ENCODE measurements at places on chromosomes 6 and 20. TPM values are rescaled to one million over a fixed set of nuclear protein-coding genes. Genes with fewer than 3 reads are reported as not detected.
A peak's percentile ranks its signal among the peaks of the same experiment; 100 is the strongest.

Gene SLC22A2
- total RNA-seq, result 6.7 TPM

DNA sequence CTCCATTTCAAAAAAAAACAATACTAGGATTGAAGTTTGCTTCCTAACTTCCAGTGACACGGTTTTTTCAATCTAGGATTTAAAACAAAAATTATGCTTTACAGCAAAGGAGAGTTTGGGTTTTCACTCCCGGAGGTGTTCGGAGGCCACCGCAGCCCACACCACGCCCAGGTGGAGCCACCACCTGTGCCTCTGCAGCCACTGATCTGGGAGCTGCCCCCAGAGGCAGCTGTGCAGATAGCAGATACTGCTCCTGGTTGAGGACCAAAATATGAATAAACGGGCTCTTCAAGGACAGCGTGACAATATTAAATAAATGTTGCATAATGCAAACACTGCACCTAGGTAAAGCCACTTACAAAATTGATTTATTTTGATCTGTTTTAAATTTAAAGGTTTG, 30.2 kb downstream of the DLL1 start:
- no peak for DNase-seq

GRCh38 chr20:35615667-35616464, at the start of gene SPAG4:
Gene SPAG4, plus strand, starts transcription at chr20:35615829. Its CDS starts 175 bp downstream, at chr20:35616004.
- peak; percentile 94 for DNase-seq

GRCh38 chr6:113361014-113361645, 496.0 kb upstream of the MARCKS start:
- DNase-seq, result no peak

DNA sequence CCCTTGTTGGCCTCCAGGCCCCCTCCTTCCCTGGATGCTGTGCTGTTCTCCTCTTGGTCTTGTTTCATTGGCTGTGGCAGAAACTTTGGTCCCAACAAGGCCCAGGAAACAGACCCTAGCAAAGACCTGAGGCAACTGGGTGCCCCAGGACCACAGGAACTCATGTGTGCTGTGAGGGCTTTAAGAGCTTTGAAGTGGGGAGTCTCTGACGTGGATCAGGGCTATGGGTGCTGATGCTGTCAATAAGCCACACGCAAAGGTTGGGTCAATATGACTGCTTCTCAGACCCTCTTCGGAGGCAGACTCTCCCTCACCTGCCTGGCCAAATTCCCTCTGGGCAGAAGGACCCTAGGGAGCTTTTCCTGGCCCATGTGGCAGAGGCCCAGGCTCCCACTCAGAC, 91.5 kb upstream of the MLN start:
- no peak for DNase-seq

DNA sequence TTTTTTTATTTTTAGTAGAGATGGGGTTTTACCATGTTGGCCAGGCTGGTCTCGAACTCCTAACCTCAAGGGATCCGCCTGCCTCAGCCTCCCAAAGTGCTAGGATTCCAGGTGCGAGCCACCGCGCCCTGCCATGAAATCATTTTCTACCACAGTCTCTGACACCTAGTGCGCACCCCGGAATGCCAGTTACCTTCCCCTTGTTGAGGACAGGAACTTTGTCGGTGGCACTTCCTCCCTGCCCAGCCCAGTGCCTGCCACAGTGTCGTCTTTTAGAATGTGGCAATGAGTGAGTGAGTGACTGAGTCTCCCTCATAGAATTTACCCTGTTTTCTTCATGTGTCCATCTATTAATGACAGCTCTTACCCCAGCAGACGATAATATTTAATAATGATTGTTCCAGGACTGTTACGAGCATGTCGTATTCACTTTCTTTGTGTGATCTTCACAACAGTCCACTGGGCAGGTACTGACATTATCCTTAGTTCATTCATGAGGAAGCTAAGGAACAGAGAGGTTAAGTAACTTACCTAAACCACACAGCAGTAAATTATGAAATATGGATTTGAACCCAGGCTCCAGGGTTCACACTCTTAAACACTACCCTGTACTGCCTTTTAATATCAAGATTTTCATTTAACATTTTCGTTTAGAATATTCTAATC, 1.8 kb downstream of the OSBPL2 start:
- DNase-seq, result no peak

DNA sequence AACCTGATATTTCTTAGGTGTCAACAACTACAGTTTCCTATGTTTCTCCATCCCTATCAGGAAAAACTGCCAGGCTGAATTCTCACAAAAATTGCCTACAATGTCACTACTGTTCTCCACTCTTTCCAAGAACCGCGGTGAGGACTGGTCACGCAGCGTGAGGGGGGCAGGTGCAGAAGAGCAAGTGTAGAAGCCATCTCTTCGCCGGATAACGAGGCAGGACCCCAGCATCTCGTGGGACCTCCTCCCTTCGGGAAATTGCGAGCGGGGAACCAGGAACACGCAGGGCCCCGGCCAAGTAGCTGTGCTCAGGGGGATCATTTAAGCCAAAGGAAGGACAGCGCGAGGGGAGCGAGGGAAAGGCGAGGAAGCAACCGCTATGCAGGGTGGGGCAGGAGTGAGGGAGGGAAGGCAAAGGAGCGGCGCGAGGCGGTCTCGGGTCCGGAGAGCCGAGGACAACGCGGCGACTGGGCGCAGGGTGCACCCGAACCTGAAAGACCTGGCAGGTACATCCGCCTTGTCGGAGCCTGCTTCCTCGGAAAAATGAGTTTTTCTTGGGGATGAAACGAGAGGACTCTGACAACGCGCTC, 559 bp downstream of the APMAP start:
- DNase-seq, result no peak

DNA sequence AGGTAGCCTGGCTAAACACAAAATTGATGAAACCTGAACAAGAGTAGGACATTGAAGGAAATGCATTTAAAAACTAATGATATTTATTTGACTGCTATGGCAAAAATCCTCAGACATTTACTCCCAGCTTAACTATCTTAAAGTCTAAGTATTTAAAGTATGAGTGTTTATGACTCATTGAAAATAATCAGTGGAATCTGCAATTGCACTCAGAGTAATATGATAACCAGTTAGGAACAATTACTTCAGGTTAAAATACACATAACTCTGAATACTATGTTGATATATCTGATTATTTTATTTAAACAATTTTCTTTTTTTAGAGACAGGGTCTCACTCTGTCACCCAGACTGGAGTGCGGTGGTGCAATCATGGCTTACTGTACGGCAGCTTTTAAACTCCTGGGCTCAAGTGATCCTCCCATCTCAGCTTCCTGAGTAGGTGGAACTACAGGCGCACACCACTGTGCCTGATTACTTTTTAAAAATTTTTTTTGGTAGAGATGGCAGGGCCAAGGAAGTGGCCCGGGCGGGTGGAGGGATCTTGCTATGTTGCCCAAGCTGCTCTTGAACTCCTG, 43.9 kb downstream of the FILIP1 start:
- no peak for DNase-seq

GRCh38 chr6:54085541-54085940, 25.7 kb upstream of the MLIP start:
- DNase-seq, result no peak

DNA sequence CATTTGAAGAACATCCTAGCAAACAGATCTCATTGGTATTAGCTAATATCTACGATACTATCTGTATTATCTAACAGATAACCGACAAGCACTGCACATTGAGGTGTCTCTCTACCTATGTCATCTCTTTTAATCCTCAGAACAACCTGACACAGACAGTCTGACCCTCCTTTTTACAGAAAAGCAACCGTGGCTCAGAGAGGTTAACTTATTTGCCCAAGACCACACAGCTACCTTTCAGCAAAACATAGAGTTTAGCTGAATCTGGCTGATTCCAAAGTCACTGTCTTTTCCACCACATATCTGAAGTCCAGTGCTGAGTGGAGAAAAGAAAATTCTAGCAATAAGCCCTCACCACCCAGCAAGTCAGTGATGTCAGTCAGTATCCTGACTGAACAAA, 358.7 kb upstream of the JARID2 start:
- DNase-seq, result no peak

DNA sequence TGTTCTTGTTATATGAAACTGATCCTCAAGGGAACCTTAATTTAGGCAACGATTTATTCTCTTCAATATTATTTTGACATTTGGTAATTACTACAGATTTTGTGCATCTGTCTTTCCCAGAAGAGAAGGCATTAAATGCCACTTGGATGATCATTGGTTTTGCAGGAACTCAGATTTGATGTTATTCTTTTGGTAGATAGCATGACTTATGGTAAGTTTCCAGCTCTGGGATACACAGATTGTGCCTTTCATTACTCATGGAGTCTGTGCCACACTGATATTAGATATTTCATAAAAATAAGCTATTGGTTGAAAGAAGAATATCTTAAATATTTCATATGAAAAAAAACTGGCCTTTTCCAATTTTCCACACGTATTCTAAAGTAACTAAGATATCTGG, 120.1 kb downstream of the AIG1 start:
- DNase-seq, result no peak
